ENCODE measurements at places on chromosomes 13 and 19. TPM values are rescaled to one million over a fixed set of nuclear protein-coding genes. Genes with fewer than 3 reads are reported as not detected.

DNA sequence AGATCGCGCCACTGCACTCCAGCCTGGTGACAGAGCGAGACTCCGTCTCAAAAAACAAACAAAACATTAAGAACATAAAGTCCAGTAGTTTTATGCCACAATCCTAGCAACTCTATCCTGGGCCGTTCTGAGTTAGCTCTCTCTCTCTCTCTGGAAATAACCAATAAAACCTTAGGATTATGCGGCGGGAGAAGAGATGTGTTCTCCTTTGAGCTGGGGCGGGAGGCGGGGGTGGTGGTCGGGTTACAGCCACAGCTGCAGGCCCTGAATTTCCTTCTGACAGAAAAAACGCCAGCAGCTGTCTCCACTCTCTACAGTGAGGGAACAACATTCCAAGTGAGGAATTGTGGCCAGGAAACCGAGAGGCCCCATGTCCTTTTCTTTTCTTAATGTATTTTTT is 9.1 kb upstream of the PNMA8A start:
- no peak for DNase-seq

VSTM1 gene
- not detected for total RNA-seq

DNA sequence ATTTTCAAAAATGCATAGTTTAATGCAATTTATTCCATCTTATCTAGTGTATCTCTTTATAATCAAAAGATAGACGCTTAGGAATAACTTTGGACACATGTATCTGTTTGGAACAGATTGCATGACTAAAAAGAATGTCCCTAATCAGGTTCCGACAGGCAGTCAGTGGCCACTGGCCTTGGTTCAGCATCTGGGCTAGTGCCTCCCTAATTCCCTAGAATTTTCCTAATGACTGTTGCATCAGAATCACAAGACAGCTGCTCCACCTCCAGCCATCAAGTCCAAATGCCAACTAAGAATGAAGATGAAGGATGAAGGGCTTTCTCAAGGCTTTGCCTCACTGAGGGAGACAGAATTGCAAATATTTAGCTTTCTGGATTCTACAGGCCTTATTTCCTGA is 173.8 kb downstream of the EFNB2 start:
- DNase-seq = no peak

ZNF540 gene
- total RNA-seq = not detected
